Activated T-cell treated with anti-CD3 and anti-CD28 coated beads, Interleukin-2, amount 50 U/mL, for 72 hours (primary cell): ENCODE measurements at places on chromosomes 1 and 21.

- DNase-seq, result peak; percentile 56
Measured at GRCh38 chr1:21289700-21290545, at the start of gene ECE1. TSS of gene ECE1 (minus strand) at chr1:21290463. CDS start at chr1:21290414, 49 bp downstream.

DNA sequence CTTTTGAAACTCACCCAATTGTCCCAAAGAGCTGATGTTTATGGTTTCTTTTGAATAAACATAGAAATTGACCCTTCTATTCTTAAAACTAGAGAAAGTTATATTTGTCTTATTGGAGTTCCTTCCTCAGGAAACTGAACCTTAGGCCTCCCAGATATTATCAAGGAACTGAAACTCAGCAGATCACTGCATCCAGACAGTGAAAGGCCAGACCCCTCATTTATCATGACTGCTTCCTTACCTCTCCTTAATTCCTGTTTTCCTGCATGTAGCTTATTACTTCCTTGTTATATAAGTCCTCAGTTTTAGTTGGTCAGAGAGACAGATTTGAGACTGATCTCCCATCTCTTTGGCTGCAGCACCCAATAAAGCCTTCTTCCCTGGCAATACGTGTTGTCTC is 27.5 kb downstream of the SLC22A15 start:
- DNase-seq, result no peak

GRCh38 chr1:155514582-155515187 is 47.9 kb downstream of the ASH1L start:
- no peak for DNase-seq

DNA sequence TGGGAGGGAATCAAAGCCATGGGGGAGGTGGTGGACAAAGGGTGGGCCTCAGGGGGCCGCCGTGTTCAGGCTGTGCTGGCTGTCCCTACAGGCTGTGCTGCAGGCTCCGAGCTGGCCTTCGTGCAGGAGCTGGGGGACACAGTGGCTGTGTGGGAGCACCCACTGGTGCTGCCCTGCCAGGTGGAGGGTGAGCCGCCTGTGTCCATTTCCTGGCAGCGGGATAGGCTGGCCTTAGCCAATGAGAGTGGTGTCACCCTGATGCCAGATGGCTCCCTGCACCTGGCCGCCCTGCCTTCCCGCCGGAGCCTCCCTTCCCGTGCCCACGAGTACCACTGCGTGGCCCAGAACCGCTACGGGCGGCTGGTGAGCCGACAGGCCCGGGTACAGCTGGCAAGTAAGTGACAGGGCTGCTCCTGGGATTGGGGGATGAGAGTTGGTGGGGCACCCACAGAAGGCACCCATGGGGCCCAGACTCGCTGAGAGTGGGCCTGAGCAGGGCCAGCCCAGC is 20.2 kb downstream of the SLC27A3 start:
- no peak for DNase-seq

DNA sequence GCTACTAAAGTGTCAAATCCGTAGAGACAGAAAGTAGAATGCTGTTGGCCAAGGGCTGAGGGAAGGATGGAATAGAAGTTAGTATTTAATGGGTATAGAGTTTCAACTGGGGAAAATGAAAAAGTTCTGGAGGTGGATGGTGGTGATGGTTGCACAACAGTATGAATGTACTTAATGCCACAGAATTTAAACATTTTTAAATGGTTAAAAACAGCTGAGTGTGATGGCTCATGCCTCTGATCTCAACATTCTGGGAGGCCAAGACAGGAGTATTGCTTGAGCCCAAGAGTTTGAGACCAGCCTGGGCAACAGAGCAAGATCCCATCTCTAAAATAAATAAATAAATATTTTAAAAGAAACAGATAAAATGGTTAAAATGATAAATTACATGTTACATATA is 44.5 kb downstream of the PIK3R3 start:
- DNase-seq, result no peak

- no peak for DNase-seq
Measured at GRCh38 chr1:8142955-8143629, 117.0 kb upstream of the ERRFI1 start.

DNA sequence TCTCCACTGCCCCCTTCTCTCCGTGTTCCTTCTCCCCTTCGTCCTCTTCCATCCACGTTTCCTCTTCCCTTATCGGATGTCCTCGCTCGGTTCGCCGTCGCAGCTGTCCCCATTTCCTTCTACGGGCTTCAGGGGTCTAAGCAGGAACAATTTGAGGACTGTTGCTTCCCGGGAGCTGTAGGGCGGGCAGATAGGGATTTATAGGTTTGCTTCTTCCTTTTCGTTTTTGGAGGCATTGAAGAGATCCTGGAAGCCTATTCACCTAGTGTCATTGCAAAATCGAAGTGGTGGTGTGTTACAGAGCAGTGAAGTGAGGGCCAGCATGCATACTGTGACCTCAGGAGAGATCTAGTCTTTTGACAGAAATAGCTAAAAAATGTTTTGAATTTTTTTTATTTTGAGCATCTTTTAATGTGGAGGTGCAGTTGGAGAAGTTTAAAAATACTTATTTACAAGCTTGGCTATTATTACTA is 897 bp downstream of the ZYG11B start:
- DNase-seq, result peak; percentile 20

DNA sequence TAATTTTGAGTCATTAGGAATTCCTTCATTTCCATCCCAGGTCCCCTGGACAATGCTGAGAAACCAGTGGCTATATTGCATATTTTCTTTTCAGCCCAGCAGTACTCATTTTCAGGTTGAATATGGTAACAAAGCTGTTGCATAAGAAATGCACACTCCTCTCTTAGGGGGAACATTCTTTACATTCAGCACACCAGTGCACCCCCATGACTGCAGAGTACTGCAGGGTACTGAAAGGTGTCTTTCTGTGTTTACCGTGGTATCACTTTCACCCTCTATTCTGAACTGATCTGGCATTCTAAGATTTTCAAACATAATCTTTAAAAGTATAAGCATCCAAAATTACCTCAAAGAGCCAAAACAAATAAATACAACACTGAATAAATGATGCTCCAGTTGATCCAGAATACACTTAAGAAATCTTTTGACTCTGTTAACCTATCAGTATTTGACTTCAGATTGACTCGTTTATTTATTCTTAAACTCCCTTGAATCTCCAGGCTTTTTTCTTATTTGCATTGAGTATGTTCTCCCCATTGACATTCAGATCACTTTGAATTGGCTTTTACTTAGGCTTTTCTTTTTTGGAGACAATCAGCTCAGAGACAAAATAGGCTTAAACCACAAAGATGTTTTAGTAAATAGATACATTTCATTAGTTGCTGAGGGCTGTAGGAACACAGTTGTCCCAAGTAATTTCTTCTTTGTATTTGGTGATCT is 213.6 kb downstream of the NFIA start:
- no peak for DNase-seq
